Activated T-cell treated with anti-CD3 and anti-CD28 coated beads, Interleukin-2, amount 50 U/mL, for 24 hours (primary cell): ENCODE measurements at places on chromosomes 4 and X.

GRCh38 chr4:52665592-52665991 lies 6.5 kb upstream of the USP46 start:
- DNase-seq, result no peak

DNA sequence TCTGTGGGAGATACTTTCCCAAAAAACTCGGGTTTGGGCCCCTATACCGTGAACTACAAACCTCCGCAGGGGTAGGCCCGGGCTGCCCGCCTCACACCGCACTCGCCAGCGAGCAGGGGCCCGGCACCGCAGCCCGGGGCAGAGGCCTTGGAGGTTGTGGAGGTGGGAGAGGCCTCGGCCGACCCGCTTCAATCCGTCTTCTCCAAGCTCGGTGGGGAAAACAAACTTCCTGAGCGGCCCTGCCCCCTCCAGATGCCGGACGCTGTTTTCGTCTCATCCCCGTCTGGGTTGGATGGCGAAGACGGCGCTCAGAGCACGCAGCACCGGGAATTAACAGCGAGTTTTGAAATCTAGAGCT lies 442 bp upstream of the MCUB start:
- DNase-seq, result peak; percentile 79

DNA sequence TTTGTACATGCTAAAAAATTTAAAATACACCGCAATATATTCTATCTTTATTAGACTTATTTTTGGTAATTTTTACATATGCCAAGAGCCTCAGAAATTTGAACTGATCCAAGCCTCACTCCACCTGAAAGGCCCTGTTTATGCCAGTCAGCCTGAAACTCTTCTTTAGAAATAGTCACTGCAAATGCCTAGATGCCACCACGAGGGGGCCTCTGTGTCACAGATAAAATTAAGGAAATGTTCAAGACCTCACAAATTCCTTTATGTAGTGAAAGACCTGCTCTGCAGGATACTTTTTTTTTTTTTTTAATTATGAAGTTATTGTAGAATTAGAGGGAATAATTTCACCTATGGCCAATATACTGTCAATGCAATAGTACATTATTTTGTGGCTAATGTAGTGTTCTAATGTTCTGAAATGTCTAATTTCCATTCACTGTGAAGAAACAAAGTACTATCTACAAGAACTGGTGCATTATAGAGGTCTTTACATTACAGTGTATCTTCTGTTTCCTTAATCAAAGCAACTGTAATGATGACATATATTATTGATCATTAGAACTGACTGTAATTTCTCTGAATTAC lies 69.8 kb downstream of the DTHD1 start:
- DNase-seq, result peak; percentile 75

DNA sequence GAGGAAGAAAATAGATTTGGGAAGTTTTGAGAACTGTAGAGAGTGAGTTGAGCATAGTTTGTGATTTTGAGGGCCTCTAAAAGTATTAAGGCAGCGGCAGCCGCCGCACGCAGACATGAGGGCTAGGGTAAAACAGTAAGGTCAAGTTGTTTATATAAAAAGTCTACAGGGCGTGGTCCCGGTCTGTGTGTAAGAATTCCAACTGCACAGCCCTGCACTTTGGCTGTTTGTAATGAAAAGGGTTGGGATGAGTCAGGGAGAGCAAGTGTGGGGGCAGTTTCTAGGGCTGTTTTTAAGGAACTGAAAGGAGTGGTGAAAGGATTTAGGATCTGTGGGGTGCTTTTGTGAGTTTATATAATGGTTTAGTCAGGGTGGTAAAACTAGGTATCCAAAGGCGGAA lies 55.0 kb downstream of the BEX3 start:
- DNase-seq, result no peak

- no peak for DNase-seq
These were observed 3.9 kb downstream of the RBM10 start for GRCh38 chrX:47148946-47149345.

DNA sequence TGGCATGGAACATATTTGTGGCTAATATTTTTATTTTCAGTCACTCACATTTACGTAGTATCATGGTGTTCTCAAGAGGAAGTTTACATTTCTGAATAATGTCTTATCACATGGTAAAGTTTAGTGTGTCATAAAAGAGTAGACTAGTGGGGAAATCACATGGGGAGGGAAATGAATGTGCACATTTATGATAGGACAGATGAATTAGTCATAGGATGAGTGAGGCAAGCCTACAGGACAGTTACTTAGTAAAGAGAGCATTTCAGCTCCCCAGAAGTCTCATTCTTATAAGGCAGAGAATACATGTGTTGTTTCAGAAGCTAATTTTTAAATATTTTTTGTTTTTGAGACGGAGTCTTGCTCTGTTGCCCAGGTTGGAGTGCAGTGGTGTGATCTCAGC lies 6.2 kb downstream of the GK start:
- DNase-seq, result no peak

DNA sequence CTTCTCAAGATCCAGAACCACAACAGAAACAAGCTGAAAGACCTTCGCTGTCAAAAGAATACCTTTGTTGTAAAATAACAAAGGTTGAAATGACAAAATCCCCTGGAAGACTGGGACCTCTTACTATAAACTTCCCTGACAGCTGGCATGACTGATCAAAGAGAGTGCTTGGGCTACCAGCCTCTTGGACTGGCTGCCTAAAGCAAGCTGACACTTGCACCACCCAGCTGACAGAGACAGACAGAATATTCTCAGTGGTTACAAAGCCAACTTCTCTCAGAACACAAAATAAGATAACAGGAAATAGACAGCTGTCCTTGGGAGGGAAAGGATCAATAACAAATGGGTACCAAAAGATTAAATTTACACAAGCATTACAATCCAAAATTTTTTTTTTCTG lies 241.7 kb upstream of the SPOCK3 start:
- DNase-seq, result no peak

- no peak for DNase-seq
These were observed 23.1 kb upstream of the KLHL8 start for GRCh38 chr4:87243426-87244053.

- DNase-seq, result no peak
These were observed 24.3 kb downstream of the TRPC5 start for GRCh38 chrX:112058255-112058654.

GRCh38 chr4:60500810-60501209 lies 699.3 kb upstream of the ADGRL3 start:
- no peak for DNase-seq

GRCh38 chrX:68415316-68415715 lies 18.0 kb downstream of the OPHN1 start:
- DNase-seq, result no peak

DNA sequence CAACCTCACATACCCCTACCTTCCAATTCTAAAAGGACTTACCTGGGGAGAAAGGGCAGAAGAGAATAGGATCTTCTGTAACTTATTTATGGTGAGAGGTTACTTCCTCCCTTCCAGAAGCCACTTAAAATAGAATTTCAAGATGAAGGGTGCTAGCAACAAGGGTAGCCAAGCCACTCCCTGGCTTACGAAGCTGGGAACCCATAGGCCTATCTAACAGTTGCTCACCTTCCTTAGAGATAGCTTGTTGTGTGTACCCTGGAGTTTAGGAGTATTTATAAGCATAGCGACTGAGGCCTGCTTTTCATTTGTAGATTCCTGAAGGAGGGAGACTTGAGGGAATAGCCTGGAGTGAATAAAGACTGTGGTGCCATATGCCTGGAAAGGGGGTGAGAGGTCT lies 28.9 kb downstream of the XK start:
- DNase-seq, result no peak
